ENCODE measurements at places on chromosomes 16 and 17.
A peak's percentile ranks its signal among the peaks of the same experiment; 100 is the strongest.

- no peak for ATAC-seq
Observed at GRCh38 chr16:8931859-8932258, 31.8 kb downstream of the USP7 start.

DNA sequence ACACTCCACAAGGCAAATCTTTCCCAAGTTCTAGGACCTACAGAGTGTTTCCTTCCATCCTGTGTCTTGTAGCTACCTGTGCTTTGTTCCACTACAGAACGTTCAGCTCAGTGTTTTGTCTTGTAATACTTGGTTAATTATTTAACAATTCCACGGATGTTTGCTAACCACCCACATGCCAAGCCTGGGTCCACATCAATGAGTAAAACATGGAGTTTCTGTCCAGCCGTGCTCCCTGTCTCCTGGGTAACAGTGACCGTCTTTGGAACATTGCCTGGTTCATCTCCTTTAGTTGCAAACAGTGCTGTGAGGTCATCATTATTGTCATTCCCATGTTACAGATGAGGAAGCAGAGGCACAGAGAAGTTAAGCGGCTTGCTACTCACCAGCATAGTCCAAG, 41.3 kb downstream of the IRF8 start:
- no peak for ATAC-seq

GRCh38 chr17:21176773-21177395, 37.1 kb downstream of the TMEM11 start:
- ATAC-seq: no peak

- ATAC-seq: no peak
Observed at GRCh38 chr16:5046914-5047313, 13.2 kb upstream of the NAGPA start.

- peak; percentile 74 for ATAC-seq
Observed at GRCh38 chr16:31354394-31355291, at the start of gene ITGAX. Gene ITGAX, plus strand, starts transcription at chr16:31355176. Its CDS starts 79 bp downstream, at chr16:31355255.

DNA sequence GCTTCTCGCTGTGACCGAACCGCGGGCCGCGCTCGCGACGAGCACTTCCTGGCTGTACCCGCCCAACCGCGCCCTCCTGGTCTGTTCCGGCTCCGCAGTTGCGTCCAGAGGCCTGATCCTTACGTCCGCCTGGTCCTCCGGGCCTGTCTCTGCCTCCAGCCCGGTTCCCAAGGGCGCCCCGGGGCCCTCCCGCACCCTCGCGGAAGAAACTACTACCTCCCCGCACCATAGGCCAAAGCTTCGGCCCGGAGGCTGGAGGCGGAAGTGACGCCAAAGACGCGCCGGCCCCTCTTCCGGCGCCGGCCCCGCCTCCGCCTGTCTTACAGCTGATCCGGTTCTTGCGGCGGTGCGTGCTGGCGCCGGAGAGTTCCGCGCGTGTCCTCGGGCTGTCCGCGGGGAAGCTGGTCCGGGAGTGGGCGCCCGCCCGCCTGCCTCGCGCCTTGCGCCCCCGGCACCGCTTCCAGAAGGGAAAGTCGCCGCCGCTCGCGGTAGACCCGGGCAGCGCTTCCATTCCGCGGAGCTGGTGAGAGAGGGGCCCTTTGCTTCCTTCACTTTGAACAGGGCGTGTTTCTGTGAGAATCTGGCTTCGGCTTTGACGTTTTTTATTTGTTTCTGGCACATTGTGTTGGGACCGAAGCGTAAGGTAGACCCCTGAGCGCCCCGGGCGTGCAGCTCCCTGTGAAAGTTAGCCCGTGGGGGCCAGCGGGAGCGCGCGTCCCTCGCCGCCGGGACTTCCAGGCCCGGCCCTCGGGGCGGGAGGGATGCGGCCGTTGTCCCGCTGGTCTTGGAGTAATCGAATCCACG, at the start of gene ZNF778:
Gene ZNF778 (plus strand): TSS at position 316 of the 804 bp plus-strand sequence. CDS start 3,425 bp downstream, outside the sequence.
- ATAC-seq: peak; percentile 80

DNA sequence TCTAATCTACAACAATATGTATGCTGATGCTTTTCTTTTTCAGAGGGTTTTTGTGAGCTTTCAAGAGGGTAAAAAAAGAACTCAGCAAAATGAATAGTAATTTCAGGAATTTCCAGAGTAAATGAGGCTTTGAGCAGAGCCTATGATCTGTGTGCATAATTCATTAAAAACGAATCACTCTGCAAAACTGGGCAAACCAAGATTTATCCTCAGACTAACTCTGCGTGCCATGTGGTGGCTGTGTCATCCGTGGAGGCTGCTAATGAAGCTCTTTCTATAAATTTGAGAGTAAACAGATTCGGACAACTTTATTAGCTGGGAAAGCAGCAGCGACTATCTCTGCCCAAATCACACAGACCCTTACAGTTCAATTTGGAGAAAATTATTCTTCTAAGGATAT, 83.8 kb downstream of the FOXL1 start:
- ATAC-seq: no peak

GRCh38 chr16:55559233-55559632, 7.3 kb upstream of the CAPNS2 start:
- no peak for ATAC-seq

GRCh38 chr16:26952411-26952810, 114.3 kb upstream of the C16orf82 start:
- no peak for ATAC-seq

- ATAC-seq: no peak
Observed at GRCh38 chr17:81471818-81472456, 40.7 kb downstream of the ACTG1 start.

- no peak for ATAC-seq
Observed at GRCh38 chr17:1414634-1415033, 14.6 kb upstream of the YWHAE start.

- no peak for ATAC-seq
Observed at GRCh38 chr16:70508752-70509151, 14.6 kb downstream of the COG4 start.

DNA sequence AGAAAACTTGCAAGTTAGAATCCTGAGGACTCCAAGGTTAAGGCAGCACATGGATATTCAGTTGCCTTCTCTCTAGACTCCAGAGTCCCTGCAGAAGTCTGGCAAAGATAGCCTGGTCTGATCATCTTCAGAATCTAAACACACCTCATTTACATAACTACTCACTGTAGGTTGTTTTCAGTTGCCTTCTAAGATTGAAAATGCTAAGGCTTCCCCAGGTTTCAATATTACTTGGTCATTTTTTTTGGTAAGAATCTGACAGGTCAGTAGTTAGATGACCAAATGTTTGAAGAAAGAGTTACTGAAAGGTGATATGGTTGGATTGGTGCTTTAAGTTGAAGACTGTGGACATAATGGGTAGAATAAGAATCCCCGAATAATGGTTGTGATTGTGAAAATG, 205.4 kb upstream of the KCNJ16 start:
- no peak for ATAC-seq

GRCh38 chr17:65557349-65558310, 3.8 kb downstream of the AXIN2 start:
- no peak for ATAC-seq

DNA sequence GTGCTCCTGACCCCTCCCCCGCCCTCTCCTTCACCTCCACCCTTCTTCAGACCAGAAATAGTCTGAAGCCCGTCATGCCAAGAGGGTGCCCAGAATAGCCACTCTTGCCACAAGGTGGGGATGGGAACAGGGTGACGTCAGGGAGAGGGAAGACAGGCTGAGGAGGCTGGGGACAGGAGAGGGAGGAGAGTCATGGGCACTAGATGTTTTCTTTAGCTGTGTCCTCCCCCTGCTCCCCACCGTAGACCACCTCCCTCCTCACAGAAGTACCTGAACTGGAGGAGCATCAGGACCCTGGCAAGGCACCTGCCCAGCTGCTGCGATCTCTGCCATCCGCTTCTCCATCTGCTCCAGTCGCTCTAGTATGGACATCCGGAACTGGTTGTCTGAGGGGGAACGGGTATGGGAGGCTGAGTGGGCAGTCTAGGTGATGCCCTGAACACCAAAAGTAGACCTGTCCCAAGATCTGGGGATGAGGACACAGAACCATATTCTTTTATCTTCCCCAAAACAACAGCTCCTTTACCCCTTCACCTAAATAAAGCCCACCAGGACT, 6.6 kb upstream of the SPAG7 start:
- no peak for ATAC-seq

- ATAC-seq: no peak
Observed at GRCh38 chr17:56933868-56934267, 20.0 kb upstream of the TRIM25 start.

DNA sequence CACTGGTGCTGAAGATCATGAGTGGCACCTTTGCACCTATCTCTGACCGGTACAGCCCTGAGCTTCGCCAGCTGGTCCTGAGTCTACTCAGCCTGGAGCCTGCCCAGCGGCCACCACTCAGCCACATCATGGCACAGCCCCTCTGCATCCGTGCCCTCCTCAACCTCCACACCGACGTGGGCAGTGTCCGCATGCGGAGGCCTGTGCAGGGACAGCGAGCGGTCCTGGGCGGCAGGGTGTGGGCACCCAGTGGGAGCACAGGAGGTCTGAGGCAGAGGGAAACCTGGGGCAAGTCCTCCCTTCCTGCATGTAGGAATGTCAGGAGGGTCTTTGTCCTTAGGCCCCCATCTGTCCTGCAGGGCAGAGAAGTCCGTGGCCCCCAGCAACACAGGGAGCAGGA, 6.5 kb upstream of the TRAF4 start:
- no peak for ATAC-seq

- ATAC-seq: no peak
Observed at GRCh38 chr16:55572439-55572838, 6.0 kb downstream of the CAPNS2 start.

DNA sequence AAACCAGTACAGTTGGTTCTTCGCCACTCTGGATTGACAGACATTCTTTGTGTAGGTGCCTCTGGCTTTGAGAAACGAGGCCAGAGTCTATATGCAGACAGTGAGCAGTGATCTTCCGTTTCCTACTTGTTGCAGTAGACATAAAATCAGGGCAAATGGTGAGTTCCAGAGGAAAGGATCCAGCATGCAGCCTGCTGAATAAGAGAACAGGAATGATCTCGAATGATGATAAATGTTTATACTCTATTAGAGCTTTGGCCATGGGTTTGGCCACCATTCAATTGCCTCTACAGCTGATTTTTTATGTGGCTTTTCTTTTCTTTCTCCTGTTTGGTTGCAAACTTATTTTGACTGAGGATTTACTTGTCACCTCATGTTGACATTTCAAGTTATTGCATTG, 286.7 kb downstream of the IRX3 start:
- no peak for ATAC-seq

- ATAC-seq: no peak
Observed at GRCh38 chr17:47744168-47745036, 11.4 kb downstream of the TBX21 start.

DNA sequence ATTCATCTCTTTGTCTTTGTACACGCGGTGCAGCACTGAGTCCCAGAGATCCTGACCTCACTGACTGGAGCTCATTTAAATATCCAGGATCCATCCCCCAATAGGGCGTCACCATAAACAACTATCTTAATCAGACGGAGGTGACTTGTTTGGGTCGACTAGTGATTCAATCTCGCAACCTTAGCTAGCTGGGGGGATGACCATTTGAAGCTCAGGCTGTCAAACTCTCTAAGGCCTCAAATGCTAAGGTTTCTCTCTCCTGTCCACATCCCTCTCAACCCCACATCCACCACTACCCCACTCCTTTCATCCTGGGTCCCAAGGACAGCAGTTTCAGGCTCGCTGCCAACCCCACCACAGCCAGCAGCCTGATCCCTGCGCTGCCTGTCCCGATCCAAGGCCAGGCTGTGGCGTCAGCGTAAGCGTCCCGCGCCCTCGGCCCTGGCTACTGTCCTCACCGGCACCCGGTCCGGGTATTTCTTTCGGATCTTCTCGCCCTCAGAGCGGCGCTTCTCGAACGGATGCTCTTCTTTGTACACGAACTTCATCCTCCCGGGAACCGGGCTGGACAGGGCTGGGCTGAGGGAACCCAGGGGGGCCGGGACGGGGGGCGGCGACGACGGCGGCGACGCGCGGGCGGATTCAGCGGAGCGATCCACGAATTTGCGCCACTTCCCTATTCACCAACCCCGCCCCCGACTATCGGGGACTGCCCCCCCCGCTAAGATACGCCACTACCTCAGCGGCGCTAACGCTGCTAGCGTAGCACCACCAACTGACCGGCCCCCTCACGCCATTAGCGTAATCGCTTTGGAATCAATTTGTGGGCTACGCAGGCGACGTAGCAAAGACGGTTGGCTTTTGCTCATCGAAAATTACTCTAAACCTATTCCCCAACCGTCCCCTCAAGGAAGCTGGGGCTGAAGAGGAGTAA, at the start of gene GABARAP:
Gene GABARAP (minus strand): TSS at position 667 of the 934 bp plus-strand sequence. CDS start 119 bp downstream, at position 548.
- ATAC-seq: peak; percentile 21

- ATAC-seq: no peak
Observed at GRCh38 chr16:87178177-87178863, 138.9 kb downstream of the C16orf95 start.

GRCh38 chr17:40648384-40648968, 858 bp upstream of the SMARCE1 start:
- ATAC-seq: no peak

- ATAC-seq: no peak
Observed at GRCh38 chr16:52254746-52255145, 292.2 kb downstream of the TOX3 start.

GRCh38 chr17:78125138-78125913, 3.2 kb downstream of the TMC6 start:
- ATAC-seq: no peak

- ATAC-seq: no peak
Observed at GRCh38 chr16:58127033-58127556, 2.1 kb downstream of the CFAP20 start.

- ATAC-seq: no peak
Observed at GRCh38 chr16:14168146-14168545, 97.0 kb downstream of the MRTFB start.

DNA sequence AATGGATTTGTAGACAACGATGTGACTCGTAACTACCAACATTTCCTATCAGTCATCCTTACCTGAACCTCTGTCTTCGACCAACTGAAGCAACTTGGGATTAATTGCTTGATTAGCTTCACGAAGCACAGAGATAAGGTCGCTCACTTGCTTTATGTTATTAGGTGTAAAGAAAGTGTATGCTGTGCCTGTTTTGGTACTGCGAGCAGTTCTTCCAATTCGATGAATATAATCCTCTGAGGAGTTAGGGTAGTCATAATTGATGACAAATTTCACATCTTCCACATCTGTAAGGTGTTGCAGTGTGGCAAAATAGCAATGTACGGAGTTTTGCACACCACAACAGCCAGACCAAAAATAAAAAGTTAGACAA, 3.6 kb upstream of the POLG2 start:
- no peak for ATAC-seq

DNA sequence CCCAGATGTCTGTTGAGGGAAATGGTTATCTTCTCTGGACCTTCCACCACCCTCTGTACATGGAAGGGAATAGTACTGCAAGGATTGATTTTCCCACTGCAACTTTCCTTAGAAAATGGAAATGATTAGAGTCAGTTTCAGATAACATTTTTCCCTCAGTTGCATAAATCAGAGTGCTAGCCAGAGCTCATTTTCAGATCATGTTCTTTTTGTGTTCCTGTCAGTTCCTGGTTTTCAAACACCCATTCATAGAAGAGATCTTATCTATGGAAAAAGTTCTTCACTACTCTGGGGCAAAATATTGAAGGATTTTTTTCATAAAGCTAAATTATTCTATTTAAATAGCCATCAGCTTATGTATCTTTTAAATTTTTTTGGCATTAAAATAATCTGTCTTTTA, 11.7 kb upstream of the COX10 start:
- ATAC-seq: no peak

- peak; percentile 35 for ATAC-seq
Observed at GRCh38 chr17:80737106-80738019, 192.7 kb downstream of the RPTOR start.

Data from activated CD4-positive, CD25-positive, alpha-beta regulatory T cell treated with anti-CD3 and anti-CD28 coated beads, Interleukin-2, amount 50 U/mL, for 24 hours (primary cell).